Bronchial epithelial cell (primary cell): ENCODE measurements at places on chromosomes 5 and 9. TPM values are rescaled to one million over a fixed set of nuclear protein-coding genes. Genes with fewer than 3 reads are reported as not detected.

GRCh38 chr9:72633966-72634365 is 112.6 kb downstream of the TMC1 start:
- peak; percentile 74 for DNase-seq

Gene TNC
- 124 and 204 TPM in 2 replicates for total RNA-seq

Gene SEMA4D
- total RNA-seq = 1.8 and 6.1 TPM in 2 replicates

GRCh38 chr9:114214686-114215414 is 59.5 kb downstream of the COL27A1 start:
- DNase-seq = peak; percentile 62

DNA sequence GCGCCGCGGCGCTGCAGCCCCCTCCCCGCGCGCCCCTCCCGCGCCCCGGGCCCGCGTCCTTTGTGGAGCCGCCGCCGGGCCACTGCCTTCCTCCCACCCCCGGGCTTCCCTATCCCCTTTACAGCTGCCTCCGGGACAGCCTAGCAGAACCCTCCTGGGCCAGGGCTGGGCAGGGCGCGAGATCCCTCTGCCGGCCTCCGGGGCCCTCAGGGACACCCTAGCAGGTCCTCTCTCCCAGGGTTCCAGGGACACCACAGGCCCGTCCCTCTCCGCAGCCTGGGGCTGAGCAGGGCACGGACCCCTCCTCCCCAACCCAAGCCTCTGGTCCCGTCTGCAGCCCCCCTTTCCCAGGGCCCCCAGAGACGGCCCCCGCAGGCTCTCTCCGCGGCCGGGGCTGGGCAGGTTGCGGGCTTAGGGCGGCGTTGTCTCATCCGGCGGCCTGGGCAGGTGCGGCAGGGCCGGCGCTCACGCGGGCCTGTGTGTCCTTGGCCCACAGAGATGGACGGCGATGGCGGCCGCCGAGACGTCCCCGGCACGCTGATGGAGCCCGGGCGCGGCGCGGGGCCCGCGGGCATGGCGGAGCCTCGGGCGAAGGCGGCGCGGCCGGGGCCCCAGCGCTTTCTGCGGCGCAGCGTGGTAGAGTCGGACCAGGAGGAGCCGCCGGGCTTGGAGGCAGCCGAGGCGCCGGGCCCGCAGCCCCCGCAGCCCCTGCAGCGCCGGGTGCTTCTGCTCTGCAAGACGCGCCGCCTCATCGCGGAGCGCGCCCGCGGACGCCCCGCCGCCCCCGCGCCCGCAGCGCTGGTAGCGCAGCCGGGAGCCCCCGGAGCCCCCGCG is 710 bp downstream of the WNK2 start:
- DNase-seq = no peak

DNA sequence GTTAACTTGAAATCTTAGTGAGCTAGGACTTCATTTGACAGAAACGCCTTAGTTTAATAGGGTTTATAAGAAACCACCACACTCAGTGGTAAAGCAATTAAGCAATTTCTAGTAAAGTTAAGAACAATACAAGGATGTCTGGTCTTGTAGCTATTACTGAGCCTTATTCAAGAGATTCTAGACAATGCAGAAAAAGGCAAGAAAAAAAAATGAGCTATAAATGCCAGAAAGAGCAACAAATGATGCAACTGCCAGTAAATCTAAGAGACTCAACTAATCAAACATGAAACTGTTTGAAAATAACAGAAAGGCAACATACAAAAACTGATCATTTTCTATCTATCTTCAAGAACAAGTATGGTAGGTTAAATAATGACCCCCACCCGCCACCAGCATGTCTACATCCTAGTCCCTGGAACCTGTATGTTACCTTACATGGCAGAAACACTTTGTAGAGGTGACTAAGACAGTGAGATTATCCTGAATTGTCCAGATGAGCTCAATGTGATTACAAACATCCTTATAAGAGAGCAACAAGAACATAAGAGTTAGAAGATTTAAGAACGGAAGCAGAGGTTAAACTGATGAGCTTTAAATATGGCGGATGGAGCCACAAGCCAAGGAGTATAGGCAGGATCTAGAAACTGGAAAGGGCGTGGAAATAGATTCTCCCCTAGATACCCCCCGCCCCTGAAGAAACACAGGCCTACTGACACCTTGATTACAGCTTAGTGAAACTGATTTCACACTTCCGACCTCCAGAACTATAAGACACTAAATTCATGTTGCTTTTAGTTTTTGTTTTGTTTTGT is 93.0 kb downstream of the SUSD1 start:
- no peak for DNase-seq
